Foreskin keratinocyte (primary cell): ENCODE measurements at places on chromosomes 4 and X. TPM values are rescaled to one million over a fixed set of nuclear protein-coding genes. Genes with fewer than 3 reads are reported as not detected.

The TAF7L gene
- 0.03 TPM in 1 of 2 replicates, not detected in the other for total RNA-seq

The TMSB15C gene
- 1.1 and 1.8 TPM in 2 replicates for total RNA-seq

The KCTD8 gene
- total RNA-seq, result 0.18 TPM in 1 of 2 replicates, not detected in the other

The ARSJ gene
- 11.1 and 13.9 TPM in 2 replicates for total RNA-seq

The MAGEA1 gene
- not detected in 2 replicates for total RNA-seq

The ART3 gene
- 0.41 TPM in 1 of 2 replicates, not detected in the other for total RNA-seq
